Central memory CD8-positive, alpha-beta T cell (primary cell): ENCODE measurements at places on chromosomes 2 and 18.

GRCh38 chr2:128775914-128776285 lies 457.2 kb upstream of the HS6ST1 start:
- DNase-seq, result no peak

DNA sequence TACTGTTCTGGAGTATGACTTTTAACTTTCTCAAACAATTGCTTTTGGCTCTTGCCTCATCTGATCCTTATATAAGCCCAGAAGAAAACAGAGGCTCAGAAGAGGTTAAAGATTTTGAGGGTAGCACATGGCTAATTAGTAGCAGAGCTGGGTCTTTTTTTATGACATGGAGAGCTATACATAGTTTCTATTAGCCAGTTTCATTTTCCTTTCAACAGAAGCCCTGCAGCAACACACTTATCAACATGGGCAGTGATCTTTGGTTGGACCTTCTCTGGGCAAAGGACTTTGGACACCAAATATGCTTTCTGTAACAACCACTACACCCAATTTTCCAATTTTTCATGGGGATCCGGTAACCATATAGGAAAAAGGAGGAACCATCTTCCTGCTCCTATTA lies 64.9 kb downstream of the NCKAP5 start:
- no peak for DNase-seq

DNA sequence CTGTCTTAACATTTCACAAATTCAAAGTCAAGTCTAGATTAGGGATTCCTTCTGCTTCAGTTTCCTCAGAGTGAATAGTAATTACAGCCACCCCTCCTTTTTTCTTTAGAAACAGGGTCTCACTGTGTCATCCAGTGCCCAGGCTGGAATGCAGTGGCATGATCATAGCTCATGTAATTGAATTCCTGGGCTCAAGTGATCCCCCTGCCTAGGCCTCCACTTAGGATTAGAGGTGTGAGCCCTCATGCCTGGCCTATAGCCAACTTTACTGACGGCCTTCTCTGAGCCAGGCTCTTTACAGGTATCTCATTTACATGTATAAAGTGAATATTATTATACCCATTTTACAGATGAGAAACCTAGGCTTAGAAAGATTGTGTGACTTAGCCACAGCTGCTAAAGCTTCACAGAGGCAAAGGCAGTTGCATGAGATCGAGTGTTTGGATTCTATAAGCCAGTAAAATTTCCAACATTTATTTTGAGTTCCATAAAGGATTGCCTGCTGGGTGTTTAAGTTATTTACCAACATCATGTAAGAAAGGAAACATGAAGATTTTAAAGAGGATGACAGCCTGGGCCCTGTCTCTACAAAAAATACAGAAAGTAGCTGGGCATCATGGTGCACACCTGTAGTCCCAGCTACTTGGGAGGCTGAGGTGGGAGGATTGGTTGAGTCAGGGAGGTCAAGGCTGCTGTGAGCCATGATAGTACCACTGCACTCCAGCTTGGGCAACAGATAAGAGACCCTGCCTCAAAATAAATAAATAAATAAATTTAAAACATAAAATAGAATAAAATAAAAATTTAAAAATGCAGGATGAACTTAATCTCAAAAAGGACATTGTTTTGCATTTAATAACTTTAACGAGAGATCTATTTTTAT lies 1.8 kb downstream of the ENOSF1 start:
- DNase-seq, result no peak

DNA sequence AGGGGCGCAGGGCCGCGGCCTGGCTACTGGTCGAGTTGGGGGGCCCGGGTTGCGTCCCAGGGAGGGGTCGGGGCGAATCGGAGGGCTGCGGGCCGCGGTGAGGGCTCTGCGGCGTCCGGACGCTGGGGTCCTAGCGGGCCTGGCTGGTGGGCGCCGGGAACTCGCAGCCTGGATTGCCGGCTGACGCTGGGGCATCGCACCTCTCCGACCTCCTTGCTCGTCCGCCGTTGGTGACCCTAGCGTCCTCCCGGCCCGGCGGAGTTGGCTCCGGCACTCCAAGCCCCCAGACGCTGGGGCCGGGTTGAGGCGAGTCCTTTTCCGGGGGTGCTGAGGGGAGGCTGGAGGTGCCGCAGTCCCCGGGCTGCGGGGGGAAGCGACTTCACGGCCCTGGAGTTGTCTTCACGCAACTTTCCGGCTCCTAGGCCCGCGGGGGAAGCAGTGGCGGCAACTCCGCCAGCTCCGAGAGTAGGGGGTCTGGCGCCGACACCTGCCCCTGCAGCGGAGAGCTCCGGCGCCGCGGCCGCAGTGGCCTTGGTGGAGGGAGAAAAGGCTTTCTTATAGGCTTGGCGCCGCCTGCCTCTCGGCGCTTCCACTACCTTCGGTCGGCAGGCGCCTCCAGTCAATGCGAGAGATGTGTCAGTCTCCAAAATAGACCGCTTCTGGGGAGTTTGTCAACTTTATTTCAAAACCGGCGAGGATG lies 70.3 kb downstream of the HAUS1 start:
- peak; percentile 18 for DNase-seq

DNA sequence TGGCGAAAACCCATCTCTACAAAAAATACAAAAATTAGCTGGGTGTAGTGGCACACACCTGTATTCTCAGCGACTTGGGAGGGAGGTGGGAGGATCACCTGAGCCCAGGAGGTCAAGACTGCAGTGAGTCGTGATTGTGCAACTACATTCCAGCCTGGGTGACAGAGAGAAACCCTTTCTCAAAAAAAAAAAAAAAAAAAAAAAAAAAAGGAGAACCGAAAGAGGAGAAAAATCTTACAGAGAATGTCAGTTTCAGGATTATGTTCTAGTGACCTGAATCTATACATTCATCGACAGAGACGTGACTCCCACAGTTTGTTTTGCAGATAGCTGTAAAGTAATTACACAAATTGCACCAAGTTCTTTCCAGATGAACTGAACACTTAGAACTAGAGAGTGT lies 187.8 kb downstream of the FTCDNL1 start:
- no peak for DNase-seq

DNA sequence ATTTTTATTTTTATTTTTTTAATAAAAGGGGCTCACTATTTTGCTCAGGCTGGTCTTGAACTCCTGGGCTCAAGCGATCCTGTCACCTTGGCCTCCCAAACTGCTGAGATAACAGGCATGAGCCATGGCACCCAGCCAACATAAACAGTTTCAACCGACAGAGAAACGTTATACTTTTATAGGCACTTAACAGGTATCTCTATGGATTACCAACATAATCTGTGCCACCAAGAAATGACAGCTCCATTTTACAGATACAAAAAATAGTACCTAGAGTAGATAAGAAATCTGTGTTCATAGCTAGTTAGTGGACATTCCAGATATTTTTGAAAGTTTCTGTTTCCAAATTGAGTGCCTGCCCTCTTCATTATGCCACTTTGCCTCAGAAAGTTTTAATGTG lies 1316.7 kb downstream of the LRP1B start:
- no peak for DNase-seq
